ENCODE measurements at places on chromosomes 4 and X.

DNA sequence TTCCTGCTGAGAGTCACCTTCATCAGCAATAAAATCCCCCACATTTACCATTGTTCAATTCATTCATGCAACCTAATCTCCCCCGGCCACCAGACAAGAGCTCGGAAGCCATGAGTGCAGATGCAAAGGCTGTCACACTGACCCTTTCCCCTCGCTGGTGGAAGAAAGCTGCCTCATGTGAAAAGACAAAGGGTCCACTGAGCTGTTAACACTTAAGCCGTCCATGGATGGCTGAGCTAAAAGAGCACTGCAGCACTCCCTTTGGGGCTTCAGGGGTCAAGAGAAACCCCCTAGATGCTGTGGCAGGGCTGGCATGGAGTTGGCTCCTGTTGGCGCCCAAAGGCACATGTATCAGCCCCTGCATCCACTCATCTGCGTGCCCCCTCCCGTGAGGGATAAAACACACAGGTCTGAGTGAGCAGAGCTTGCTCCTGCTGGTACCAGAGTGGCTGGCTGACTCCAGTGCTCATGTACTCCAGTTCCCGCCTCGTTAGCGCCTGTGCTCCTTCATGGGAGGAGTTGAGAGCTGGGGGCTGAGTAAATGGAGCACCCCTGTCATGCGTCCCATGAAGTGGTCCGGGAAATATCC, 216.5 kb downstream of the PDHA2 start:
- DNase-seq: no peak

- no peak for DNase-seq
Observed at GRCh38 chr4:36209941-36210649, 34.2 kb downstream of the ARAP2 start.

DNA sequence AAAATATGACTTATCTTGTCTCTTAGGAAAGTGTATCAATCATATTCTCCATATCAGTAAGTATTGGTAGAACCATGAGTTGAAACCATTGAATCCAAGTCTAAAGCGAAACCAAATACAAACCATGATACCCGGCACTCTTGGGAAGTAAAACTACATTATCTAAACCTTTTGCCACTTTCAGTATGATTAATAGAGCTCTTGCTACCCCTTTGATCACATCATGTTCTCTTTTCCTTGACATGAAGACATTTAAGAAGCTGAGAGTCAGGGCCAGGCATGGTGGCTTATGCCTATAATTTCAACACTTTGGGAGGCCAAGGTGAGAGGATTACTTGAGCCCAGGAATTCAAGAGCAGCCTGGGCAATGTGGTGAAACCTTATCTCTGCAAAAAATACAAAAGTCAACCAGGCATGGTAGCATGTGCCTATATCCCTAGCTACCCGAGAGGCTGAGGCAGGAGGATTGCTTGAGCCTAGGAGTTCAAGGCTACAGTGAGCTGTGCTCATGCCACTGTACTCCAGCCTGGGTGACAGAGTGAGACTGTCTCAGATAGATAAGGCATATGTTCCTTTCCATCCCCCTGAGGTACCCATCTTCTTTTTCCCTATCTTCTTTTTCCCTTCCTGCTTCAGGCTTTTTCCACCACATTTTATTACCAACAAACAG, 45.4 kb downstream of the CEP135 start:
- DNase-seq: no peak

DNA sequence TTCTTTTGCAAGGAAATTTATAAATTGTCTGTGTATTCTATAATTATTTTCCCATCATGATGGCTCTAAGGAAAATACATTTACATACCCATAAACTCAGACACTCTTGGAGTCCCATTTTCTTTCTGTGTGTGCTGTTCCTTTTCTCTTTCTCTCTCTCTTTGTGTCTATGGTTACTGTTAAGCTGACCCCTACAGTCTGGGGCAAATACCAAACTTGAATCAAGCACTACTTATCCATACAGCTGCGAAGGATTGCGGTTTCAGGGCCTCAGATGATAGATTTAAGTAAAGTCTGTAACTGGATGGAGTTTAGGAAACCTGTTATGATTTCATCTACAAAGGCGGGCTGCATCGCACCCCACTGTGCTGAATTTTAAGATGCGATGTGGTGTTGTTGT, 150.2 kb downstream of the SHROOM3 start:
- no peak for DNase-seq

- DNase-seq: no peak
Observed at GRCh38 chrX:69813677-69814076, 197.8 kb downstream of the EDA start.

DNA sequence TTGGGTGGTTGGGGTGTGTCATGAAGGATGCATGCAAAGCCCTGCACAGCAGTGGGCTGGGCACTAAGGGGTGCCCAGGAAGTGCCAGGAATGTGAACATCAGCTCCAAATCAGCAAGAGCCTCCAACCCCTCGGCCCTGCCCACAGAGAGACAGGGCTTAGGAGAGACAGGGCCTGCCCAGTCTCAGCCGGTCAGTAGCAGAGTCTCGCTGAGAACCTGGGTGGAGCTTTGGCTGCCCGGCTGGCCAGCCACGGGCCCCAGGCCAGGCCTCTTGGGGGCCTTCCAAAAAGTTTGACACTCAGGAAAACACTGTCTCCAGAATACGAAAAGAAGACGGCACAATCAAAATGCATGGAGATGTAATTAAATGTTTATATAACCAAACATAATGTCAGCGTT, 4.3 kb upstream of the MXD4 start:
- peak; percentile 94 for DNase-seq

GRCh38 chrX:72128881-72129280, 2.8 kb downstream of the RTL5 start:
- peak; percentile 20 for DNase-seq

GRCh38 chr4:2595436-2595835, 59.0 kb downstream of the FAM193A start:
- no peak for DNase-seq

DNA sequence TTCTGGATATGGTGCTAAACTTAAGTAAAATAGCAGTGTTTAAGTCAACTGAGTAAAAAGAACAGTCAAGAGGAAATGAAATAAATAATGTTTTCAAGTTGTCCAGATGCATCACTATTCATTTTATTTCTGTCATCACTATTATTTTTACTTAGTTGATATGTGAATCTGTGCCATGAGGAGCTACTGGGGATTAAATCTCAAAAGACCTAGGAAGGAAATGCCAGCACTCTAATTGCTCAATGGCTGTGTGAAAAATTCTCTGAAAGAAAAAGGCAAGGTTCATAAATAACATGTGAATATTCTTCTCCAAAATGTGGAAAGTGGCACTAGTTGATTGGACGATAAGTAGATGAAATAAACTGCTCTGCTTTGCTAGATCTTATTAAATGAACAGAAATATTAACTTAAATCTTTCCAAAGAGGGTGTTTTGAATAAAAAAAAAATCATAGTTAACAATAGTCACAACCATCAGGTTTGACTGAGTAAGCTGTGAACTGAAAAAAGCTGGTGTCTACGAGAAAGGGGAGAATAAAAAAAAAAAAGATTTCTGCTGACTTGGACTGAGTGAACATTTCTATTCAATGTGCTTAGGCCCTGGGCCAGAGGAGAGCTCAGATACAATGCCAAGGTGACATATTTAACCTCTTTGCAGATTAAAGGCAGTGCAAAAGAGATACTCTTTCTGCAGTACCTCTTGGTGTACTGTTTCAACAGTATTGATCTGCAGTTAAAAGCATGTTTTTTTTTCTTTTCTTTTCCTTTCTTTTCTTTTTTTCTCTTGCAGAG, 1.6 kb downstream of the SPARCL1 start:
- DNase-seq: no peak

- peak; percentile 13 for DNase-seq
Observed at GRCh38 chr4:16227462-16227868, 1.2 kb upstream of the TAPT1 start.

DNA sequence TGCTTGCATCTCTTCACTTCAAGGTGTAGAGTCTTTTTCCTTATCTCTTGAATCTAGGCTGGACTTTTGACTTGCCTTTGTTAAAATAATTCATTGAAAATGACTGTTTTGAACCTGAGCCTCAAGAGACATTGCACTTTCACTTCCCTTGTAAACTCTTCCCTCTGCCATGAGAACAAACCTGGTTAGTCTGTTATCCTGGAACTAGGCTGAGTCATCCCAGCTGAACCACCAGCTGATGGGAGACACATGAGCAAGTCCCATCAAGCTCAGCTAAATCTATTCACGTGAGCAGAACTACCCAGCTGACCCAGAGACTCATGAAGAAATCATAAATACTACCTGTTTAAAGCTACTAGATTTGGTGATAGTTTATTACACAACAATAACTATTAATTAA, 202.3 kb upstream of the CENPE start:
- no peak for DNase-seq

GRCh38 chrX:141468940-141469339, 115.6 kb downstream of the SPANXA1 start:
- DNase-seq: peak; percentile 8

DNA sequence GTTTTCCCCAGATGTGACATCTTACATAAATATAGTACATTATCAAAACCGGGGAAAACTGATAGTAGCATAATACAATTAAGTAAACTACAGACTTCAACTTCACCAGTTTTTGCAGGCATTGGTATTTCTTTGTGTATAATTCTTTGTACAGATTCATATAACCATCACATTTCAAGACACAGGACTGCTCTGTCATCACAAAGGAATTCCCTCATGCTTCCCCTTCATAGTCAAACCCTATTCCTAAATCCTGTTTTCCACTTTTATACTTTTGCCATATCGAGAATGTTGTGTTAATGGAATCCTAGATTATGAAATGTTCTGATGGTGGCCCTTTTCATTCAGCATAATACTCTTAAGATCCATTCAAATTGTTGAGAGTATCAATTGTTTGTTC, 36.0 kb downstream of the STIM2 start:
- no peak for DNase-seq

DNA sequence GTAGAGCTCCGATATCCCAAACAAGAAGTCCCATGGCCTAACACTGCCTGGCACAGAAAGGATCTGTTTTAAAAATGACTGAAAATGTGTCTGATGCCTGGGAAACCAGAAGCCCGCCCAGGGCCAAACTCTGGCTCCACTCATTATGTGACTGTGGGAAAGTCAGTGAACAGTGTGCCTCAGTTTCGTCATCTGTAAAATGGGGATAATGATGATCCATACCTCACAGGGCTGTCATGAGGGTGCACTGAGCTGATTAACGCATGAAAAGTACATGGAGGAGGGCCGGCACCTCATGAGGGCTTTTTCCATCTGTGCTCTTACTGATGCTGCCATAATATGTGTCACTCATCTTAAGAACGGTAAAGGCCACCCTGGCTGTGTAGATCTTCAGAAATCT, 5.1 kb downstream of the SLC2A9 start:
- no peak for DNase-seq

DNA sequence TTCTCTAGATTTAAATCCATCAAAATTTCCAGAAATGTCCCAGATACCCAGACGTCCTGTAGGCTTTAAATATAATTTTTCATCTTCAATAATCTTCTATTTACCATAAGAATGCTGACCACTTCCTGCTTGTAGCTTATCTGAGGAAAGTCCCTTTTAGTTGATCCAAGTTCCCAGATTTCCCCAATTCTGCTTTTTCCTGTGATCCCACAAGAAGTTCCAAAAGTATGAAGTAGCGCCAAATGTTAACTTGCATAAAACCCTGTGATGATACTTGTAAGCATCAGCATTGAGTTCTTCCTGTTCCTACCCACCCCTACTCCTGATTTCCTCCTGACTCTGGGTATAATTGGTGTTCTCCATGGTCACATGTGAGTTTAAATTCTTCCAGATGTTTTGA, 10.6 kb upstream of the TLR8 start:
- DNase-seq: no peak

DNA sequence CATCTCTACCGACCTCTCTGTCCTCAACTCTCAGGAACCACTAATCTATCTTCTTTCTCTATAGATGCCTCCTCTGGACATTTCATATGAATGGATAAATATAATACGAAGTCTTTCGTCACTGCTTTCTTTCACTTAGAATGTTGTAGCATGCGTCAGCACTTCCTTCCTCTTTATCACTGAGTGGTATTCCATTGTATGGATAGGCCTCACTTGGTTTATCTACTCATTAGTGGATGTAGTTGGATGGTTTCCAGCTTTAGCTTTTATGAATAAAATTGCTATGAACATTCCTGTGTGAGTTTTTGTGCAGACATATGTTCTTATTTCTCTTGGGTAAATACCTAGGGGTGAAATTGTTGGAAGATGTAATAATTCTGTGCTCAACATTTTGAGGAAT, 528.2 kb upstream of the FAT1 start:
- DNase-seq: no peak

- DNase-seq: no peak
Observed at GRCh38 chrX:131081772-131082740, 23.9 kb downstream of the ARHGAP36 start.

GRCh38 chr4:80608281-80608980, 272.9 kb downstream of the CFAP299 start:
- DNase-seq: peak; percentile 11

DNA sequence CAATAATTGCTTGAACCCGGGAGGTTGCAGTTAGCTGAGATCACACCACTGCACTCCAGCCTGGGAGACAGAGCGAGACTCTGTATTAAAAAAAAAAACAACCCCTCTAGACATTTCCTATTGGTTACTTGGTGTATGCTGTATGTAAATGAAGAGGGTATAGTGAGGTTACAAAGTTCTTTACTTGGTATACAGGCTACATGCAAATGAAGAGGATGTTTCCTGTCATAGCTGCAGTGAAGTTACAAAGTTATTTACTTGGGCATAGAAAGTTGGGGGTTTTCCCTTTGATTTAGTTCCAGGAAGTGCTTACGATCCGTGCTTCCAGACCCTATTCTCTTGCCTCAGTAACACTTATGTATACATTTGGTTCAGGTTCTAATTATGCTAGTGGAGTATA, 38.4 kb upstream of the CLNK start:
- DNase-seq: no peak

GRCh38 chrX:139750390-139750789, 42.4 kb upstream of the MCF2 start:
- DNase-seq: peak; percentile 9

DNA sequence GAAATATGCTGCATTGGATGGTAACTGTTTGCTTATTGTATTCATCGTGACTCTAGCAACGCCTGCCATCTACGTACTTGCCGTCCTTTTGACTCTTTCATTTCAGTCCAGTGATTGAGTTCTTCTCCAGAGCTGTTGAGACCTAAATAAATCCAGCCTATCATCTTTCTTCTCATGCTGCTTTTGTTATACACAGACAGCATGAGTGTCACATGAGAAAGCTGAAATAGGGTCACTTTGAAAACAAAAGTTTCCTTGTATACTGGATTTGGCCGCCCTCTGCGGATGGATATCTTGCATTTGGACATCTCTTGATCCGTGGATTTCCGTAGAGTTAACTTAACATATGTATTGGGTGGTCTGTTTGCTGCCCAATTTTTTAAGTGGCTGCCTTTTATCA, 67.2 kb downstream of the TMPRSS11F start:
- no peak for DNase-seq

Measured in AG20443 (cell line).